ENCODE measurements at places on chromosomes 3 and 15.

DNA sequence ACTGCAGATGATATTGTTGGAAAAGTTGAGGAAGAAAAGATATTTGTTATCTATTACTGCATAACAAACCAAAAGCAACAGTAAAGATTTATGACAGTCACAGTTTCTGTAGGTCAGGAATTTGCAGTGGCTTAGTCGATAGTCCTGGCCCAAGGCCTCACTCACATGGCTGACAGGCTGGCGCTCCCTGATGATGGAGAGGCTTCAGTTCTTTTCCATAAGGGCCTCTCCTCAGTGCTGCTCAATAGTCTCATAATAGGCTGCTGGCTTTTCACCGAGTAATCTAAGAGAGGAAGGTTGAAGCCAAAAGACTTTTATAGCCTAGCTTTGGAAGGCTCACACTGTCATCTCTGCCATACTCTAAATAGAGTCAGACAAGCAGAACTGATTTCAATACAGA, 17.7 kb downstream of the IREB2 start:
- DNase-seq = no peak

GRCh38 chr3:139988472-139989156, 53.6 kb downstream of the CLSTN2 start:
- DNase-seq = no peak

DNA sequence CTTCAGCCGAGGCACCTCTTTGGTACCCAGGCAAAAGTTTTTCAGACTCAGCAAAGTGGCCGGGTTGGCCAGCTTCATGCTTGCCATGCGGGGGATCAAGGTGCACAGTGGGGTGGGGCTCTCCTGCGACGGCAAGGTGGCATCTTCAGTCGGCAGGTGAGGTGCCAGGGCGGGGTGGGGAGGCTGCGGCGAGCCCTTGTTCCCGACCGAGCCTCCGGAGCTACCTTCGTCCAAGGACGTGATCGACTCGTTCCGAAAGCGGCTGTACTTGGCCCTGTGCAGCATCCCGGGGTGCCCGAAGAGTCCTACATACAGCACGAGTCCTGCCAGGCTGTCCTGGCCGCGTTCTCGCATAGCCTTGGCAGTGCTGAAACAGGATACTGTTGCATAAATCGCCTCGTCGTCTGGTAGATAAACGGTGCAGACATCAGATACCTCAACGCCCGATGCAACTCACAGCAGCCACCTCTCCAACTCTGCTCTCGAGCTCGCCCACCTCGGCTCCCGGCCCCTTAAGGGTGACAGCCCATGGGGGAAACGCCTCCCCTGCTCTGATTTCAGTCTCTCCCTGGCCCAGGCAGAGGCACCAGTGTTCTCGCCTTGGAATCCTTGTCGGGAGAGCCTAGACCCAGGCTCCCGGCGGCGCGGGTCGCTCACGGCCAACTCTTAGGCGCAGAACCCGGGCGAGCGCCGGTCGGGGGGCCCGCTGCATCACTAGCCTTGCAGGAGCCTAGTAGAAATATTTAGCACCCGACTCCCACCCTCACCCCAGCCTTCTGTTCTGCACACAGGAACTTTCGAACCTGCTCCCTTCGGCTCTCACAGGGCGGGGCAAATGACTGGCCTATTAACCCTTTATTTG, 826 bp downstream of the SHC4 start:
- DNase-seq = peak; percentile 18

GRCh38 chr3:127535901-127536829, 54.4 kb downstream of the TPRA1 start:
- DNase-seq = peak; percentile 40

- DNase-seq = no peak
Measured at GRCh38 chr3:98325055-98325454, 28.6 kb upstream of the OR5K4 start.

DNA sequence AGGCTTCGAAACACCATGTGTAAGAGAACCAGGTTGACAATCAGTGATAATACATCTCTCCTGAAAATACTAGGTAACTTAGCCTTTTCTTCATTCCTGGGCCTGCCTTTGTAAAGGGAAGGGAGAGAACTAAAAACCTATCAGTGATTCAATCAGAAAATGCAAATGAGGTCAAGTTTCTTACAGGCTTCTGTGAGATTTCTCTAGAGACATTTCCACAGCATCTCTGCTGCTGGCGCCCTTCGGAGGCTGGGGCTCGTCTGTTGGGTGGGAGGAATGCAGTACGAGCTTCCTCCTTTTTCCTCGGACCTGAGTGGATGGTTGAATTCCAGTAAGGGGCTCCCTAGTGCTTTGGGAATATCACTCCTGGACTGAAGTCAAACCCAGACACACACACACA, 340.4 kb upstream of the ICE2 start:
- DNase-seq = no peak

DNA sequence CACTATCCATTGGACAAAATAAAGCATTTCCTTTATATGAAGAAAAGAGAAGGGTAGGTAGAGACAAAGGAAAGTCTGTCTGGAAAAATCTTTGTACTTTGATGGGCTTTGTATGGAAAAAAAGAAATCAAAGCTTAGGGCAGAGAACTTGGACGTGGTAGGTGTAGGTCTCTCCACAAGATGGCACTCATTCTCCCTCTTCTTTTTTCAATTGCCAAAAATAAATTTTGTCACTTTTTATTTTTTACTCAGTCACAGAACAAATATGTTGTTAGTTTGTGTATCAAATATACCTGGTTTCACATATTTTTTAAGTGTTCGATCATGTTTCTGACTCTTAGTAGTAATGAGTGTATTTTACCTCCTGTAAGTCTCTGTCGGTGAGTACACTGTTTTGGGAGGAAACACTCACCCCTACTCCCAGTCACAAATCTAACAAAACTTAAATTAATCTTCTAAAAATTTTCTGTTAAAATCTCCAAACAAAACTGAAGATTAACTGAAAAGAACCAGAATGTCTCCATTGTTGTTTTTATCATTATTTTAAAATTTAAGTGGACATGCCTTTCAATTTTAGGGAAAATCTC, 415.8 kb upstream of the GOLIM4 start:
- no peak for DNase-seq

DNA sequence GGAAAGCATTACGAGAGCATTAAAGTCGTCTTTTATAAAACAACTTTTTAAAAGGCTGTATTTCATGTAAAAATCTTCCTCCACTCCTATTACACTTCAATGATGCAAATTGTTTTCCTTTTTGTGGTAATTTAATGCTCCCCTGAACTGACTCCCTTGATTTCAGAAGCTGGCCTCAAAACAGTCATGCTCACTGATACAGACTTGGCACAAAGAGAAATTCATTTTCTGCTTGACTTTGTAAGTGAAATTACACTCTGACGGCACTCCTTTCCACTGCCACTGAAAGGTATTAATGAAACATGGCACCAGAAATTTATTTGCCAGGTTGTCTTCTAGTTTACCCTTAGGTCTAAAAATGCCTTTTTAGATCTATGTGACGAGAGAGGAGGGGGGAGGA, 215.5 kb downstream of the LRRC3B start:
- DNase-seq = no peak

GRCh38 chr15:69762373-69763148, 309.9 kb downstream of the RPLP1 start:
- no peak for DNase-seq

- peak; percentile 55 for DNase-seq
Measured at GRCh38 chr3:105752791-105753415, 115.9 kb downstream of the CBLB start.

DNA sequence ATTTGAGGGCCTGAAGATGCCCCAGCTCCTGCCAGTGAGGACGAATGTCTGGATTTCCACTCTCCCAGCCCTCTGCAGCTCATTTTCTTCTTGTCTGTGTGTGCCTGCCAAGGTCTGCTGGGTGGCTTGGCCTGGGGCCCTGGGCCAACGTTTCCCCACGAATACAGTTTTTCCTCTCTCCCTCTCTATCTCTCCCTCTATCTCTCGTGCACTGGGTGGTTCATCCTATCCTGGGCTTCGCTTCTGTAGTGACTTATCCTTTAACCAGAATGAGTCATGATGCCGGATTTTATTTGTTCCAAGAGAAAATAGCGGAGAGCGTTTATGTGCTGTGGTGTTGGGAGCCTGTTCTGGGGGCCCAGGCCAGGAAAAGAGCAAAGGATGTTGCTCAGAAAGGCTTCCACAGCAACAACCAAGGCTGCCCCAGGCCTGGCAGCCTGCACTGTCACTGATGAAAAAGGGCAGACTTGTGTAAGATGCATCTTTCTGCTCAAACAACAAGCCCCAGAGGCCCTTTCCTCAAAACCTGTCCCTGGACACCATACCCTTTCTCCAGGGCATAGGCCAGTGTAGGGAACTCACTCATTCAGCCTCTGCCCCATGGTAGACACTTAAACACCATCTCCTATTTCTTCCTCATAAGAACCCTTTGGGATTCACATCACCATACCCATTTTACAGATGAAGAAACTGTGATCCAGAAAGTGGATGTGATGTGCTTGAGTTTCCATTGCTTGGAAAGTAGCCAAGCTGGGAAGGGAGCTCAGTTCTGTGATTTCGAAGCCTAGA, 47.3 kb downstream of the ITGA11 start:
- DNase-seq = peak; percentile 1

GRCh38 chr3:136567599-136568188, 184.5 kb downstream of the STAG1 start:
- no peak for DNase-seq

DNA sequence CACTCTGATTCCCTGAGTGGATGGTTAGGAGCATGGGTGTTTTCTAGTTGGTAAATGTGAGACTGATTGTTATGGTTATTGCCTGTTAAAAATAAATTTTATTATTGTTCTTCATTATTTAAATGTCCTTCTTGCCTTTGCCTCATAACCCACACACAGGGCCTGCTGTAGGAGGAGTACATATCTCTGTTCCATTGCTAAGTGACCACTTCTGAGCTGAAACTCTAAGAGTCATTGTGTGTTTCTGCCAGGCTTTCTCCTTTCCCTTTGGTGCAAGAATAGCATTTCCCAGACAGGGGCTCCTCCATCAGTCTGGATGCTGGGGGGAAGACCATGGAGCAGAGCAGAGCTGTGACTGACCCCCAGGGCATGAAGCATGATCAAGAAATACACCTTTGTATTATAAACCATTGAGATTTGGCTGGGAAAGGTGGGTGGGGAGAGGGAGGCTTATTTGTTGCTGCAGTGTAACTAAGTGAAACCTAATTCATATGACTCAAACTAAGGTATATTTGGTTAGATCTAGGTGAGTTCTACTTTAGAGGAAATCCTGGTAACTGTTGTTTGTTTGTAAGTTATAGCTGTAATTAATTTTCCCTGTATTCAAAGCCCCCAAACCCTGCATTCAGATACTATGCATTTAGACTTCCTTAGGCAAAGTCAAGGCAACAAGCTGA, 137.4 kb downstream of the TGFBR2 start:
- no peak for DNase-seq

DNA sequence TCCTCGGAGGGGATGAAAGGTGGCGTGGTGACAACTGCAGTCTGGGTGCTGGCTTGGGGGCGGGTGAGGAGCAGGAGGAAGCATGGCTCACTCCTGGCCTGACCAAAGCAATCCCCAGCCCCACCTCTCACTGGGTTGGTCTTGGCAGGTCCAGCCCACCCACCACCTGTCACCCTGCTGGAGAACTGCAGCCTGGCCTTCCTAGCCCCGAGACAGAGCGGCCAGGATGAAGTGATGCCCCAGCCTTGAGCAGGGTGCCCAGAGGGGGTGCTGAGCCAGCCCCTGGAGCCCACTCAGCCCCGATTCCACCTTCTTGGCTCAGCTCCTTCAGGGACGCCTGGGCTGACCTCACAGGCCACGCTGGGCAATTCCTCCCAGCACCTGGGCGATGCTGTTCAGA, 89.9 kb downstream of the IQSEC1 start:
- no peak for DNase-seq

GRCh38 chr3:170765419-170766078, 104.4 kb downstream of the RPL22L1 start:
- no peak for DNase-seq

DNA sequence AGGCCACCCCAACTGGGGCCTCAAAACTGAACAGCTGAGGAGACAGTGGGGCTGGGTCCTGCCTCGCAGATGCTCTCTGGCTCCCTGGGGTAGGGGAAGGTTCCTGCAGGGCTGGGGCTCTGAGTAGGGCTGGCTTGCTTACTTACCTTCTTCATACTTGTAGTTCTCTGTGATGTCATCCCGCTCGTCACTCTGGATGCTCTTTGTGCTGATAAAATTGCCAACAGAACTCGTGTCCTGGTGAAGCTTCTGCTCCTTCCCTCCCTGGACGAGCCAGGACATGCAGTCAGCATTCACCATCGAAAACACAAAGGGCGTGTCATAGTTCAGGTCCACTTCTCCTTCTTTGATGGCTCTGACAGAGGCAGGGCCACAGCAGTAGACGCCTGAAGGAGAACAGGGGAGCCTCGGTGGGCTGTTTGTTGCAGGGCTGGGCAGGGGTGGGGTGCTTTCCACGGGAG, 17.9 kb upstream of the EPB42 start:
- DNase-seq = no peak

- no peak for DNase-seq
Measured at GRCh38 chr15:62637574-62637897, 405.0 kb upstream of the TPM1 start.

DNA sequence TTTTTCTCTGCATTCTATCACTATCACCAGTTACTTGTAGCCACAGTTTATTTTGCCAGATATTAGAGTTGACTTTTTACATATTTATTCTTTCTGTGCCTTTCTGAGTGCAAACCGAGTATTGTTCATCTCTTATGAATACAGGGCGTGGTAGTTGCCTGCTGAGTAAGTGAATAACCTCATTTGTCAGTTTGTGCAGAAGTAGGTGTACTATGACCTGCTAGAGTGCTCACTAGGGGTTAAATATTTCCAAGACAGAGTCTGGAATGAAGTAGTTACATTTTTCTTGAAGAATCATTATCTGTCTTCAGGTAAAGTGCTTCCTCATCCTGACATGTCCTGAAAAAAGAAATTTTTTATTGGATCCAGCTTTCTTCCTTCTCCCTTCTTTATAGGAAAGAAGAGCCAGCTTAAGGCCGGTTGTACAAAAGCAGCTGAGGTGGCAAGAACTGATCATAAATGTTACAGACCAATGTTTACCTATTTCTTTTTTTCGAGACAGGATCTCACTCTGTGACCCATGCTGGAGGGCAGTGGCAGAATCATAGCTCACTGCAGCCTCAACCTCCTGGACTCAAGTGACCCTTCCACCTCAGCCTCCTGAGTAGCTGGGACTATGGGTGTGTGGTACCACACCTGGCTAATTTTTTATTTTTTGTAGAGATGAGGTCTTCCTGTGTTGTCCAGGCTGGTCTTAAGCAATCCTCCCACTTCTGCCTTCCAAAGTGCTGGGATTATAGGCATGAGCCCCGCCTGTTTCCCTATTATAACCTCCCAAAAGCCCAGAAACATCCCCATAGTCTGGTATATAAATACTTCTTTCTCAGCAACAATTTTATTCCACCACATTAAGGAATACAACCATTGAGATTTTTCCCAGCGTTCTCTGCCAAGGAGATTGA, 182.5 kb downstream of the TPRG1 start:
- DNase-seq = no peak

GRCh38 chr3:25677121-25677520, 12.4 kb upstream of the TOP2B start:
- DNase-seq = no peak

- DNase-seq = no peak
Measured at GRCh38 chr15:82808634-82809041, 790 bp upstream of the WHAMM start.

DNA sequence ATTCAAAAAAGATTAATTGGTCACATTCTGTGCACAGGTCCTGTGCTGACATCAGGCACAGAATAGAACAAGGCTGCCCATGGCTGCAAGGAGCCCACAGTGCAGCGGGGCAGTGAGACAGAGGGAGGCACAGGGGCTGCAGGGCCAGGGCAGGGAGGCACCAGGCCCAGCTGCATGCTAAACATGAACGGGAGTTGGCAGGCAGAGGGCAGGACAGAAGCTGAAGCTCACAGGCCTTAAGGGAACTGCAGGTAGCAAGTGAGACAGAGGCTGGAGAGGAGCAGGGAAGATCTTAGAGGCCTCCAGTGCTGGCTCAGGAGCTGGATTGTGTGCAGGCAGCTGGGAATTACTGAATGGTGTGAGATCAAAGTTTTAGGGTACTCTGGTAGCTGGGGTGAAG, 26.2 kb downstream of the IDH3A start:
- no peak for DNase-seq
